Activated naive CD4-positive, alpha-beta T cell (primary cell): ENCODE measurements at places on chromosomes 3 and 15.

GRCh38 chr3:48623851-48624547 is 2.4 kb upstream of the TMEM89 start:
- DNase-seq = no peak

DNA sequence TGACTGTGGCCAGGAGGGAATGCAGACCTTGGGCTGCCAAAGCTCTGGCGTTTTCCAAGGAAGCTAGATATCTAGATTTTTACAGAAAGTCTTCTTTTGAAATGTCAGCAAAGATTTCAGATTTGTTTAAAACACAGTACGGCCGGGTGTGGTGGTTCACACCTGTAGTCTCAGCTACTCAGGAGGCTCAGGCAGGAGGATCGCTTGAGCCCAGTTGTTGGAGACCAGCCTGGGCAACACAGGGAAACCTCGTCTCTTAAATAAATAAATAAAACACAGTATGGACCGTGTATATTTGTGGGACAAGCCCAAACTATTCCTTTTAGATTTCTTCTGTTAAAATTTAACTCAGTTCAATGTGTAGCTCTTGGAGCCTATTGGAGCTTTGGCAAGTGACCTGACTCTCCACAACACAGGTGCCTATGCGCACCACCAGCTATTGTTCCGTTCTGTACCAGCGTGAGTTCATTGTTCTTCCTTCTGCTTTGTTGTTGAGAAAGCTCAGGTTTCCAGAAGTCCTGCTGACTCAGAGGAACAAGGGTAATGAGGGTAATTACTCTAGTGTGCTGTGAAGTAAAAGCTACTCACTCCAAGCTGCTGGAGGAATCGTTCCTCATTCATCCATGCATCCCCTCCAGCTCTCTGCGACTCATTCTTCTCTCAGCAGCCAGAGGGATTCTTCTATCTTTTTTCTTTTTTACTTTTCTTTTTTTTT is 73.1 kb upstream of the SLC6A6 start:
- DNase-seq = no peak

DNA sequence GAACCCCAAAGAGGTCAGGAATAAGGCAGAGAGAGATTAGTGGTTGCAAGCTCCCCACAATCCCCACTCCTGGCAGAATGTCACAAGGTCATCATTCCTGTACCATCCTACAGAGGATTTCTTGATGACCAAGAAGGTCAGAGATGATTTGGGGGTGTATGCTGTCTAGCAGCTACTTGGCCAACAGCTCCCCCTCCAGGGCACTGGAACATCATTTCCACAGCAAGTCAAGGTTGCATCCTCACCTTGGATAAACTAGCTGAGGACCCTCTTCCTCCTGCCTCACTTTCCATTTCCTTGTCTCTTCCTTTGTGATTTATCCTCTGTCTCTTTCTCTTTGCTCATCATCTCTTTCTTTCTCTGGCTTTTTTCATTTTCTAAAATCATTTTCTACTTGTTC is 106.3 kb downstream of the PROS1 start:
- DNase-seq = no peak

- DNase-seq = no peak
Measured at GRCh38 chr3:73525591-73525990, 99.2 kb downstream of the PDZRN3 start.

- no peak for DNase-seq
Measured at GRCh38 chr15:61634837-61635236, 405.7 kb upstream of the RORA start.

DNA sequence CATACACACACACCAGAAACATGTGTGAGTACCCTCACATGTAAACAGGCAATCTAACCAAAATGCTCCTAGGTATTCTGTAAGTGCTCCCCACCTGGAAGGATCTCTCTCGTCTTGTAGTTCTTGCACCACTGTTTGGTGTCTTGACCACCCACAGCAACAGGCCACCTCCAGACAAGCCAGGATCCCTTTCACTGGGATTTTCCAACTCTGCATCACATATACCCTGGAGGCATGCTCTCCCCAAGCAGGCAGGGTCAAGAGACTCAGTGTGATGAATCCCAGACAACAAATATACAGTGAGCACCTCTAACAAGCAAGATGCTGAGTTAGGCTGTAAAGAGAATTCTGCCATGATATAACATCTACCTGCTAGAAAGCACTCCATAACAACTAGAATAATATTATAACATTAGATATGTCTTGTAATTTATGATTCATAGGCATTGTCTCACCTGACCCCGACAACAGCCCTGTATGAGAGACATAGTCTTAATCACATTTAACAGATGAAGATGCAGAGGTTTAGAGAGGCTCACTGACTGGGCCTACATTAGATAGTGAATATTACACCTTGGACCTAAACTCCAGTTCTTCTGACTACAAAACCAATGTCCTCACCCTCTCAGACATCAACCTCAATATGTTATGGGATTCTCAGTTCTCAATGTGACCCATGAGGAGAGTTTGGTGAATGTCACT is 76.5 kb upstream of the BCL6 start:
- no peak for DNase-seq

- DNase-seq = no peak
Measured at GRCh38 chr3:76873532-76874242, 166.2 kb upstream of the ROBO2 start.

DNA sequence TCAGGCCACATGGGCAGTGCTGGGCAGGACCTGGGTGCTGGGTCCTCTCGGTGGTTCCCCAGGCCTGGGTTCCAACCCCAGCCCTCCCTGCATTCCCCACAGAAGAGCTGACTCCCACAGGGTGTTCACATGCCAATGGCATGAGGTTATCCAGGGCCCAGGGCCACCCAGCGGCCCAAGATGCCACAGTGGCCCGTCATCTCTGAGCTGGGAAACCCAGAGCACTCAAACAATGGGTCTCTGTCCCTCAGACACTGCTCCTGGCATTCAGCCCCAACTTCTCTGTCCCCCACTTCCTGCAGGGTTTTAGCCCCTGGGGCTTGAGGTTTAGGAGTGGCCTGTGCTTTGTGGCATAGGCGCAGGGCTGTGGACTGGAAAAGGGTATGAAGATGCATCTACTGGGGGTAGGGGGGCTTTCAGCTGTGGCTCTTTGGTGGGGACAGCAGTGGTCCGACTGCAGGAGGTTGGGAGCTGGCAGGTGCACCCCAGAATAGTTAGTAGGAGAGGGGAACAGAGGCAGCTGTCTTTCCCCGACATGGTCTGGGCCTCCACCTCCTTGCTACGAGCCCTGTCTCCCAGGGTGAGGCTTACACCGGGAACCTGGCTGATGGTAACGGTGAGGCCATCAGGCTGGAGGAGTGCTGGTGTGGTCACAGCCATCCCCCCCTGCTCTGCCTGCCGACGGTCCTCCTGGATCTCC is 1.7 kb downstream of the CCDC9B start:
- DNase-seq = no peak

- DNase-seq = no peak
Measured at GRCh38 chr3:46996689-46997452, 17.4 kb downstream of the NBEAL2 start.

GRCh38 chr3:129587566-129588210 is 18.8 kb downstream of the PLXND1 start:
- DNase-seq = no peak

DNA sequence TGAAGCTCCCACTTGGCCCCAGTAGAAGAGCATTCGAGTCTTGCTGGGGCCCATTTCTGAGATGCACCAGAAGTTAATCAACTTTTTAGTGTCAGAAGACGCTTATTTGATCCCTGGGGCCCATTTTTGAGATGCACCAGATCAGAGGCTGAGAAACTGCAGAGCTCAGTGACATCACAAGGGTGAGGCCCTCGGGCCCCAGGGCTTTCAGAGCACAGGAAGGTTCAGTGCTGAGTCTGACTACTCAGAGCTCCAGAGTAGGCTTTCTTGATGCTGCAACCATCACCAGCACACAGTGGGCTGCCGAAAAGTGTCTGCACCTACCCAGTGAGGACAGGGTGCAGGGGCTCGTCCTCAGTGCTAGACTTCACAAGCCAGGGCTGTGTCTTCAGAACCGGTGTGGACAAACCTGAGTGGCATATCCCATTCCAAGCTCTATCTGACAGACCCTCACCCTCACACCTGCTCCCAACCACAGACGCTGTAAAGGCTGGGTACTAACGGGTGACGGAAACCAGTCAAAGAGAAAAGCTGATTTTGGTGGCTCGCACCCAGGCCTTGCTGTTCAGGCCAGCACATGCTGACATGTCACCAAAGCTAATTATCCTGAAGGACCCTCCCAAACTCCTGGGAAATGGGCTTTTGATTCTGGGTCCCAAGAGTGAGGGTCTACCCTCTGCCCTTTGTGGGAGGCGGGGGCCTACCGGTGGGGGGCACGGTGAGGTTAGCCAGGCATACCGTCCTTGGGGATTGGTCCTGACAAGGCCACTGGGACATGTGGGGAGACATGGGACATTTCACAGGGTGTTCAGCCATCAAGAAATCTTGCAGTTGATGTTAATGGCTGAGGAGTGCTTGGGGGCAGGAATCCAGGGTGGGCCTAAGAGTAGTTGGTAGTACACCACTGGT is 83.0 kb downstream of the PDCD6IP start:
- DNase-seq = no peak

DNA sequence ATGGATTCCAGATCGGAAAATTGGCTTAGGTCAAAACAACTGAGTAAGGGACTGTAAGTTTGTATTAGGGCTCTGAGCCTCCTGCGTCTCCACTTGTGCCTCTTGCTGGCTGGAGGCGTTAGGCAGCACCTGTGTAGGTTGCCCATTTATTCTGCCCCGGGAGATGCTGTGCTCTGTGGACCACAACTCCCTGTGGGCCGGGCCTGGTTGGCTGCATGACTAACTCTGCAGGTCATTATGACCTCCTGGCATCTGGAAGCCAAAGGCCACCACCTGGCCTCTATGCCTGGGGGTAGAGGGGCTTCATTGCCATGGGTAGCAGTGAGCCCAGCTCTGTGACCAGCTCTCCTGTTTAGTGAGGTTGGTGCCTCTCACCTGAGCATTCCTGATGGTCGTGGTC is 36.0 kb upstream of the BDH1 start:
- no peak for DNase-seq

DNA sequence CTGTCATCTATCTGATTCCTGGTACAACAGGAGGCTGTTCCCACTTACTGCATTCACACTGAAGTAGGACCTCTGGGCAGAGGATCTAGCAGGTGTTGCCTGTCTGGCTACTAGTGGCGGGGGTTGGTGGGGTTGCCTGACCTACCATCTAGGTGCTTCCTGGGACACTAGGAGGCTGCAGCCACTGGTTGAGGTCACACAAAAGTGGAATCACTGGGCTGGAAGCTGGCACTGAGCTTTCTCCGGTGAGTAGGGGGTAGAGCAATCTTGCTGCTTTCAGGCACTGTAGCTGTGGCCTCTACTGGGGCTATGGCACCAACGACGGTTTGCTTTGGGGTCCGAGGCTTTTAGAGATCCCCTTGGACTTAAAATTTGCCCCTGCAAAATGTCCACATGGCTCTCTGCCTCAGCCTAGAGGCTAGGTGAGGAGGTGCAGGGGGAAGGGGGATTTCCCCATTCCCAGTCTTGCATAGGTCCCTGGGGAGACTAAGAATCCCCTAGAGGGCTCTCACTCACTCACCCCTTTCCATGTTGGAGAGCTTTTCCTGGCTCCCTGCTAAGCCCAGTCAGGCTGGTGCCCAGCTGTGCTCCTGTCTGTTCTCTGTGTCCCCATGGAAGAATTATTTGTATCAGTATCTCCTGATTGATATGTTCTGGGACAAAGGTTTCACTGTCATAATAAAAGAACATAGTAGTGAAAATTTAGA is 397.7 kb upstream of the EPHA6 start:
- DNase-seq = no peak

GRCh38 chr15:40081691-40082194 is 26.9 kb downstream of the BMF start:
- DNase-seq = no peak

DNA sequence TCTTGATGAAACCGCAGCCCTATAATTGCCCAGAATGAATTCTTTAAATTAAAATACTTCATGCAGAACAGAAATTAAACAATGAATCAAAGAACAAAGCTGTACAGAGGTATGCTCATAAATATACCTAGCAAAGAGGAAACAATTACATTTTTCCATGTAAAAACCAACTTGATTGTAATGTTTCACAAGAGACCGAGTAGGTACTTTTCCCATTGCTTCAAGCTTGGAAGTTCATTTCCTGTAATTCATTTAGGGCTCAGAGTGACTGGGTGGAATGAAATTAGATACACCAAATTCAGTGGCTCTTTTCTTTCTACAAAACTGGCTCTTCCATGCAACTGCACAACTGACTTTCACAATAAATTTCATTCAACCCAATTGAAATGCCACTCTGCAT is 51.4 kb downstream of the FHIT start:
- DNase-seq = no peak

DNA sequence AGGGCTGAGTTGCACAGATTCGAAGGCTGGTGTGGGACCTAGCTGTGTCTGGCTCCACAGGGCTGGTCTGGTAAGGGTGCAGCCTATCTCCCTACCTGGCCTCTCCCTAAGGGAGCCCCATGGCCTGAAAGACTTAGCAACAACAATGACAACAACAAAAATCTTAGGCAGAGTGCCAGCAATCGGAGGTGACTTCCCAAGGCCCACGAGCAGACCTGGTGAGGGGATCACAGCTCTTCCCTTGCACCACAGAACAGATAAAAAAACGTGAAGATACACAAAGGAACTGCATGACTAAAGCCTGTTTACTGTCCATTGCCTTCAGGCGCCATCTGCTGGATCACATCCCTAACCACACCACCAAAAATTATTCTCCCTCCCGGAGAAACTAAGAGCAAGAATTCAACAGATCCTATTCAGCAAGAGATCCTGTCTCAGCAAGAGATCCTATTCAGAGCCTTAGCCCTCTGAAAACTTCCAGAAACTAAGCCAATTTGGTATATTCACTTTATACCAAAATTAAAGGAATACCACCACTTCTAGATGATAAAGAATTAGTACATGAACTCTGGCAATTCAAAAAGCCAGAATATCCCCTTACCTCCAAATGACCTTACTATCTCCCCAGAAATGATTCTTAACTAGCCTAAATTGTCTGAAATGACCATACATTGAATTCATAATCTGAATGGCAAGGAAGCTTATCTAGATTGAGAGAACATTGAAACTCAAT is 24.1 kb upstream of the OR5K4 start:
- no peak for DNase-seq

GRCh38 chr3:53199834-53200233 is 38.8 kb downstream of the PRKCD start:
- no peak for DNase-seq

DNA sequence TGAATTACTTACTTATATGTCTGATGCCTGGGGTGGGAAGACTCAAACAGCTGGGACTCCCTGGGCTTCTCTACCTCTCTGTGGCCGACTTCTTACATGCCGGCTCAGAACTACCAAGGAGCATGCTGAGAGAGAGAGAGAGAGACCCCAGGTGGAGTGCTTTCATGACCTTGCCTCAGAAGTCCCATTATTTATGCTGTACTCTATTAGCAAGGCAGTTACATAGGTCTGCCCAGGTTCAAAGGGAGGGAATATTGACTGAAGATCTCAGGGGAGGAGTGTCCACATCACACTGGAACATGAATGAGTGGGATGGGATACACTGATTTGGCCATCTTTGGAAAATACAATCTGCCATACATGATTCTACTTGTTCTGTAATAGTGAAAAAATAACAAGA is 16.2 kb downstream of the CCDC32 start:
- DNase-seq = no peak

DNA sequence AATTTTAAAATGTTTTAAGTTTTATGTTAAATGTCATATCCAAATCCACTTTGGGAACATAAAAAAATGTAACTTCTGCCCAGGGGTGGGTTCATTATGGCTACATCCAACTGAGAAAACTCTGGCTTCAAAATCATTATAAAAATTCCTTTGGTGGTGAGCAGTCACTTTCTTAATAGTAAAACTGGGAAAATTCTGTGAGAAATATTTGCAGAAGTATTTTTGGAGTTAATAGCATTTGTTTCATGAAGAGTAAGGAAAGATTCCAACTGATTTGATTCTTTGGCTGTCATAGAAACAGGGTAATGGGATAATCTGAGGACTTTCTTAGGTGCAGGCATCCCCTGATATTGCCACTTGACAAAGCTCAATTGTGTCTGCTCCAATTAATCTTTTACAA is 38.8 kb downstream of the CPA3 start:
- no peak for DNase-seq
